Stimulated activated memory B cell treated with anti-CD40 and anti-IgM and Interleukin-4, amounts not matched to agents 10 μg/mL and 1 μg/mL and 100 μg/mL, for 72 hours (primary cell): ENCODE measurements at places on chromosomes 2 and 18.

DNA sequence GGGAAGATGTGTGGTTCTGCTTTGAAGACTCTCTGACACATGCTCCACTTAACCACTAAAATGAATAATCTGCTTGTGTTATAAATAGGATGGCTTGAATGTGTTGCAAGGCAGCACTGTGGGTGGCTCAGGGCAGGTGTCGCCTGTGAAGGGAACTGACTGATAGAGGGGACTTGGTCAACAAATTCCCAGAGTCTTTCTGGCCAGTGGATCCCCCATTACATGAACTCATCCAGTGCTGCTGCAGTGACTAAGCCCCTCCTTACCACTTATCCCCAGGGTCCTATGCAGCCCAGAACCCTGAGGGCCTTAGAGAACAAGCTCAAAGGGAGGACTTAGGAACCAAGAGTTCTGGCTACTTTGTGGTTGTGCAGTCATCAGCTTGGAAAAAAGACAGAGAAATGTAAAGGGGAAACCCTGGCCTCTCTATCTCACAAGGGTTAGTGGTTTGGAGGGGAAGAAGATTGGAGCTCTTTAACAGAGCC, 226.2 kb upstream of the TNP1 start:
- peak; percentile 64 for ATAC-seq

DNA sequence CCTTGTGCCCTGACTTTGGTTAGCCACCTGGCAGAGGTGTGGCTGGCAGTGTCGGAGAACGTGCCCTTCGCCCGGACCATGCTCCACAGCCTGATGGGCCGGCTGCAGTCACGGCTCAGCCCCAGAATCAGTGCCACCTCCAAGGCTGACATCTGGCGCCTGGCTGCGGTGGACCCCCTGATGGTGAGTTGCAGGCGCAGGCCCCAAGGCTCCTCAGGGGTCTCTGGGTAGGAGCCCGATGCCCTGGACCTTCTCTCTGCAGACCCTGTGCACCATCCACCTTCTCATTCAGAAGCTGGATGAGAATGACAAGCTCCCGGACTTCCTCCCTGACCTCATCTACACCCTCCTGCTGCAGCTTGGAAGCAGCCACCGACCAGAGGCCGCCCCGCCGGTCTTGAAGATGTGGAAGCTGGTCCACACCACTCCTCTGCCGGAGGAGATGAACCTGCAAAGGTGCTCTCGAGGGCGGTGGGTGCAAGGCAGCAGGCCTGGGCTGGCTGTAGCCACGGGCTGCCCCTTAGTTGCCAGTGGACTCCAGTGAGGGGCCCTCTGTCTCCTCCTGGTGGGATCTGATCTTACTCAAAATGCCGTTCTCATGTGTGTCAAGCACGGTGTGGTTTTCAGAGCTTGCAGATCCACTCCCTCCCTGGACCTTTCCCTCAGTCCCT, 32.1 kb downstream of the HJURP start:
- no peak for ATAC-seq

DNA sequence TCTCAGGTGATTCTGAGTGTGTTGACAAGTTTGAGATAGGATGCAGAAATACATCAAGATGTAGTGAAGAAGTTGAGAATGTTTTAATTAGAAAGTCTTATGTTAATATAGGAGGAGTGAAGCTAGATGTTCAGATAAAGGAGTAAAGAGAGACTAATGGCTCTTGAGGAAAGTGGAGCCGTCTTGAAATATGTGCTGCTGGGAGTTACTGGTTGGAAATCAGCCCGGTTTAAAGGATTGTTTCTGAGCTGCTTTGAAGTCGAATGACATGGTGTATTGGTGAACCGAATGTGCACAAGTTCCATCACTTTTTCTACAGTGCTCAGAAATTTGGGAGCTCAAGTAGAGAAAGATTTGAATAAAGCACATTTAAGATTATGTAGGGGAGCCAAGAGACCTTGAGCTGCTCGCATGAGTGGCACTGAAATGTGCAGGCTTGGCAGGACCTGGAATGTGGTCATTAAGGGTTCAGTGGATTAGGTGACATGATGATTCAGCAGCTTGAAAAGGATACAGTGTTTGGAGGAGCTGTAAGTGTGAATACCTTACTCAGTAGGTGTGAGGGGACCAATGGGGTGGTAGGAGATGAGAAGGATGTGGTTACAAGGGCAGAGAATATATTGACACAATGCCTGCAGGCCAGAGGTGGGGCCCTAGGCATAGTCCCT, 68.6 kb downstream of the CAB39 start:
- no peak for ATAC-seq

- ATAC-seq: no peak
Observed at GRCh38 chr2:36967236-36967876, 1.0 kb upstream of the STRN start.

- ATAC-seq: no peak
Observed at GRCh38 chr2:13542642-13543041, 825.9 kb downstream of the TRIB2 start.
